Vagina (tissue), 2 donors: ENCODE measurements at places on chromosomes 16 and 17. TPM values are rescaled to one million over a fixed set of nuclear protein-coding genes. Genes with fewer than 3 reads are reported as not detected.

- H3K4me3 ChIP-seq = no peak overlapping the region
- no peak overlapping the region for H3K27ac ChIP-seq
- no peaks in the 10 kb centered on the region for H3K4me1 ChIP-seq
- H3K27me3 ChIP-seq = no peaks in the 10 kb centered on the region
These were observed 405.5 kb upstream of the PSMD7 start for GRCh38 chr16:73891129-73891542.

- no peaks in the 10 kb centered on the region for H3K36me3 ChIP-seq
- no peaks in the 10 kb centered on the region for H3K27me3 ChIP-seq
- H3K4me1 ChIP-seq = no peaks in the 10 kb centered on the region
These were observed 540.8 kb upstream of the HSBP1 start for GRCh38 chr16:83266848-83267553.

GRCh38 chr16:14611660-14612059 lies 18.4 kb downstream of the PARN start:
- H3K4me3 ChIP-seq = no peak overlapping the region
- DNase-seq = no peak
- no peak overlapping the region for H3K27ac ChIP-seq
- H3K27me3 ChIP-seq = no peaks in the 10 kb centered on the region
- H3K36me3 ChIP-seq = no peaks in the 10 kb centered on the region
- no peaks in the 10 kb centered on the region for H3K4me1 ChIP-seq

DNA sequence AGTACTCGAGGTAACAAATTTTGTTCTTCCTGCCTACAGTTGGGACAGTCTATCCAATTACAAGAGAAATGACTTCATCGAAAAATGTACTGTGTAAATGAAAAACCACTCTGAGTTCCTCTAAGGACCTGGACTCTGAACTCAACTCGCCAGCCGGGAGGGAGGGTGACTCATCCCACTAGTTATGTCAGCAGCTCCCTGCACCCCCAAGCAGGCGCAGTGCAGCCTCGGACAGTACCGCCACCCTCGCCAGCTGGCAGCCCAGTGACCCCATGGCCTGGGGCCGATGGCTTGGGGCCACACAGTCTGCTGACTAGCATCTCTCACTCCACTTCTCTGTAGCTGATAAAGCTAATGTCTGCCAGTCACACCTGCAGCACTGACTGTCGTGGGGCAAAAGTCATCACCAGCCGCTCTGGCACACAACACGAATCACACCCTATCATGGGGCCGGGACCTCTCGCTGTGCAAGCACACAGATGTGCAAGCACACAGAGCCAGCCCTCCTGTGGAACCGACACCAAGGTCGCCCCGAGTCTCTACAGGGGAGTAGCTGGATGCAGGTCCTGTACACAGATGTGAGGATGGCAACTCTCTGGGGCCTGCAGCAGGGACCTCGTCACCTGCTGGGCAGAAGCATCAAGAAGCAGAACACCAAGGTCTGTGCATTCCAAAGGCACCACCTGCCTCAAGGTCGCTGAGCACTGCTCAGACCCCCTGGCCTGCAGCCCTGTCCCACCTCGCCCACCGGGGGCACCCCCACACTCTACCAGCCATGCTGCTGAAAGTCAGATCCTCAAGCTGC lies 5.7 kb downstream of the CSNK1D start:
- peak overlapping the region; percentile 83 for H3K27ac ChIP-seq
- H3K4me3 ChIP-seq = no peak overlapping the region
- peaks cover 68% of the 10 kb centered on the region for H3K4me1 ChIP-seq

GRCh38 chr16:59848296-59848695 lies 1114.2 kb upstream of the GOT2 start:
- no peaks in the 10 kb centered on the region for H3K36me3 ChIP-seq
- DNase-seq = no peak
- H3K27ac ChIP-seq = no peak overlapping the region
- H3K4me3 ChIP-seq = no peak overlapping the region

GRCh38 chr17:10059684-10060211 lies 138.7 kb downstream of the GAS7 start:
- H3K27me3 ChIP-seq = no peaks in the 10 kb centered on the region
- DNase-seq = no peak
- peaks cover 55% of the 10 kb centered on the region for H3K4me1 ChIP-seq
- no peak overlapping the region for H3K27ac ChIP-seq
- no peaks in the 10 kb centered on the region for H3K36me3 ChIP-seq

DNA sequence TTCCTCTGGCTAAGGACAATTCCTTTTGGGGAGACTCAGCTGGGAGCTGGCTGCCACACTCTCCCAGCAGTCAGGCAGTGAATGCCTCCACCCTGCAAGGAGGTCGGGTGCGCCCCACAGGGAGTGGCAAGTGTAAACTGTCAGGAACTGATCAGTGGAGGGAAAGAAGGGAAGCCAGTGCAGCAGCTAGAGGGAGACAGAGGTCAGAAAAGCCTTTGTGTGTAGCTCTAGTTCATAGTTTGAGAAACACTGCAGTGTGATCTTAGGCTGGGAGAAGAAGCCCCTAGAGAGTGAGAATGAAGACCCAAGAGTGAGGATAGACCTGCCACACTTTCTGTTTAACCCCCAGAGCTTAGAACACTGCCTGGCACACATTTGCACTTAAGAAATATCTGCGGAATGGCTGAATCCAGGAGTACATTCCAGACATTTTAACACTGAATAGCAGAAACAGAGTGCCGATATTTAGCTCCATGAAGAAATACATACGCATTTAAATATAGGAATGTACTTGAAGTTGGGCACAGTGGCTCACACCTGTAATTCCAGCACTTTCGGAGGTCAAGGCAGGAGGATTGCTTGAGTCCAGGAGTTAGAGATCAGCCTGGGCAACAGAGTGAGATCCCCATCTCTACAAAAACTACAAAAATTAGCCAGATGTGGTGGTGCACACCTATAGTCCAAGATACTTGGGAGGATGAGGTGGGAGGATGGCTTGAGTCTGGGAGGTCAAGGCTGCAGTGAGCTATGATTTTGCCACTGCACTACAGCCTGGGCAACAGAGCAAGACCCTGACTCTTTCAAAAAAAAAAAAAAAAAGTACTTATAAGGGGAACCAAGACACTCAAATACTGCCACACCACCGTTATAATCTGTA lies 11.1 kb upstream of the SLC5A11 start:
- no peaks in the 10 kb centered on the region for H3K27me3 ChIP-seq
- no peak overlapping the region for H3K4me3 ChIP-seq
- H3K4me1 ChIP-seq = peaks cover 6% of the 10 kb centered on the region
- no peaks in the 10 kb centered on the region for H3K36me3 ChIP-seq

DNA sequence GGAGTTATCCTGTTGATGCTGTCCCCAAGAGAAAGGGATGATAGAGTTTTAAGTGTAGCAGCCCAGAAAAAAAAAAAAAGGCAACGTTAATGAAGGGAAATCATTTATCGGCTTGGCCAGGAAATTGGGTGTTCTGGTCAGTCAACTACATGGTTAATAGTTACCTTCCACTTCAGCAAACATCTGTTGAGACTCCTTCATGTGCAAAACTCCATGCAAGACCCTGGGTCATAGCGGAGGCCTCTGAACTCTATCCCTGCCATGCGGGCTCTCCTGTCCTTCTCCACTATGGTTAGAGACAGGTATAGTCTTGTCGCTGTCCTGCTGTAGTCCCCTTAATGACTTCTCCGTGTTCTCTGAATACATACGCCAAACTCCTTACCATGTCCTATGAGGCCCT lies 3.5 kb upstream of the LYRM9 start:
- peaks cover 8% of the 10 kb centered on the region for H3K4me1 ChIP-seq
- H3K36me3 ChIP-seq = no peaks in the 10 kb centered on the region
- H3K27ac ChIP-seq = no peak overlapping the region

The EME1 gene
- 2.9 TPM for total RNA-seq

GRCh38 chr17:20043021-20043420 lies 33.9 kb downstream of the SPECC1 start:
- no peaks in the 10 kb centered on the region for H3K4me1 ChIP-seq
- no peaks in the 10 kb centered on the region for H3K36me3 ChIP-seq
- no peak overlapping the region for H3K4me3 ChIP-seq
- DNase-seq = no peak
- no peak overlapping the region for H3K27ac ChIP-seq

The C17orf50 gene
- not detected for total RNA-seq

The KRT38 gene
- total RNA-seq = not detected

DNA sequence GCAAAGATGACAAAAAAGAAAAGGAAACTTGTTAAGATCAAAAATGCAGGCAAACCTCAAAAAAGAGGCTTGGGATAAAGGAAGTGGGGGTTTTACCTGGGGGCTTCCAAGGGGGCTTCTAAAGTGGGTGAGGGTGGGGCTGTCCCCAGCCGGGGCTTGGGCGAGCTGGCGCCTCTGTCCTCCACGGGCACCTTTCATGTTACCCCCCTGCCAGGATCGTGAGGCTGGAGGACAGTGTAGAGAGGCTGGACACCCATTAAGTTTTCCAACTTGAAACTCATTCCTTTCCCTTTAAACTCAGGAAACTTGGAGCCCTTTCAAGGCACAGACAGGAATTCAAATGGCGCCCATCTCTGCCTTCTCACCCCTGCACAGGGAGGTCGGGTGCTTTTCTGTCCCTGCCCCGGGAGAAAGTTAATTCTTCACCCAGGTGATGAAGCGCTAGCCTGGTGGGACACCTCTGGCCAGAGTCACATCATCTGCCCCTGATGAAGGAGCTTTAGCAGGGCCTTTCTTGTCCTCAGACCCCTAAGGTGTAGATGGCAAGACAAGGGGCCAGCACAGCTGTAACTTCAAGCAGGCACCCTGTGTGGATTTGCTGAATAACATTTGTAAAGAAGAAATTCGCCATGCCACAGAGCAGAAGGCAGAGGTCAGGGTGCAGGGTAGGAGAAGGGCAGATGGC lies 87.3 kb downstream of the C16orf78 start:
- H3K4me1 ChIP-seq = peaks cover 7% of the 10 kb centered on the region
- H3K4me3 ChIP-seq = no peak overlapping the region
- no peak overlapping the region for H3K27ac ChIP-seq
- H3K27me3 ChIP-seq = no peaks in the 10 kb centered on the region
- no peaks in the 10 kb centered on the region for H3K36me3 ChIP-seq
- DNase-seq = no peak

The CES1 gene
- total RNA-seq = 10.1 TPM

The C16orf46 gene
- 1.2 TPM for total RNA-seq

- no peak for DNase-seq
- H3K36me3 ChIP-seq = no peaks in the 10 kb centered on the region
- no peak overlapping the region for H3K4me3 ChIP-seq
- no peak overlapping the region for H3K27ac ChIP-seq
These were observed 256.1 kb downstream of the CPPED1 start for GRCh38 chr16:12547608-12547922.

DNA sequence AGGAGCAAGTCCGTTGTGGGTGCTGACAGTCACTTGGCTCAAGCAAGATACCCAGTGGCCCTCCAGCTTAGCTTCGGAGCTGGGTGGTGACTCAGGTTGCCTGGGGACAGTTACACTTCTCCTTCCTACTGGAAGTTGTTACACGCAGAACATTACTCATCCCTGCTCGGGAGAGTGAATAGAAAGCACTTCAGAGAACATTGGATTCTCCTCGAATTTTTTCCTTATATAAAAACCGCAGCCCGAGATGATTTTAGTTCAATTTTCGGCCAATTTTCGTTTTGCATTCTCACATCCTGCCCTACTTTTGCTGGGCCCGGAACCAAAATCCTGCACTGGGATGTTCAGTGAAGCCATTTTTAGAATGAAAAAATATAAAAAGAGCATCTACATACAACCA lies 99.7 kb downstream of the ELAC2 start:
- no peak overlapping the region for H3K4me3 ChIP-seq
- no peaks in the 10 kb centered on the region for H3K36me3 ChIP-seq
- H3K27me3 ChIP-seq = no peaks in the 10 kb centered on the region
- no peak for DNase-seq

GRCh38 chr16:923184-923583 lies 47.6 kb downstream of the LMF1 start:
- no peaks in the 10 kb centered on the region for H3K4me1 ChIP-seq
- no peaks in the 10 kb centered on the region for H3K27me3 ChIP-seq
- H3K4me3 ChIP-seq = no peak overlapping the region
